NCI-H82 (cell line): ENCODE measurements at places on chromosomes 4 and X.

- DNase-seq = no peak
Measured at GRCh38 chr4:159171287-159171686, 68.4 kb downstream of the RAPGEF2 start.

DNA sequence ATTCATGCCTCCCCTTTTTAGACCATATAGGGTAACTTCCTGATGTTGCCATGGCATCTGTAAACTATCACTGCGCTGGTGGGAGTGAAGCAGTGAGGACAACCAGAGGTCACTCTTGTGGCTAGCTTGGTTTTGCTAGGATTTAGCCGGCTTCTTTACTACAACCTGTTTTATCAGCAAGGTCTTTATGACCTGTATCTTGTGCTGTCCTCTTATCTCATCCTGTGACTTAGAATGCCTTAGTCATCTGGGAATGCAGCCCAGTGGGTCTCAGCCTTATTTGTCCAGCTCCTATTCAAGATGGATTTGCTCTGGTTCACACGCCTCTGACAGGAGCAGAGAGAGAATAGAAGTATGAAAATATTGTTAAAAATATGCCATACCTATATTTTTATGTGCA is 355.7 kb downstream of the ADGRL3 start:
- DNase-seq = no peak

DNA sequence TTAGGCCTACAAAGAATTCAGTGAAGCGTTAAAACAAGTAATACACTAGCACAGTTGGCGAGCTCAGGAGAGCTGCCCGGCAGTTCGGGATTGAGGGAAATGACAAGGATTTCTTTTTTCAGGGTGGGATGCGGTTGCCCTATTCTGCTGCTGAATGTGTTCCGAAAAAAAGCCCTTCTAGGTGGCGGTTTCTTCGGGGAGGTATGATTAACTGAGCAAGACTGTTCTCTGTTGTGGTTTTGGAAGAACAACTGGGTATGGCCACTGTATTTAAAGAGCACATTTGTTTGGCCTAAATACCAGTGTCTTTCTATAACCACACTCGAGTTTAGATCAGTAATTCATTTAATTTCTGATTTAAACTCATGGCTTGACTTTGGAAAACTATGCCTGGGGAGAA is 459.7 kb upstream of the FAT1 start:
- DNase-seq = no peak

DNA sequence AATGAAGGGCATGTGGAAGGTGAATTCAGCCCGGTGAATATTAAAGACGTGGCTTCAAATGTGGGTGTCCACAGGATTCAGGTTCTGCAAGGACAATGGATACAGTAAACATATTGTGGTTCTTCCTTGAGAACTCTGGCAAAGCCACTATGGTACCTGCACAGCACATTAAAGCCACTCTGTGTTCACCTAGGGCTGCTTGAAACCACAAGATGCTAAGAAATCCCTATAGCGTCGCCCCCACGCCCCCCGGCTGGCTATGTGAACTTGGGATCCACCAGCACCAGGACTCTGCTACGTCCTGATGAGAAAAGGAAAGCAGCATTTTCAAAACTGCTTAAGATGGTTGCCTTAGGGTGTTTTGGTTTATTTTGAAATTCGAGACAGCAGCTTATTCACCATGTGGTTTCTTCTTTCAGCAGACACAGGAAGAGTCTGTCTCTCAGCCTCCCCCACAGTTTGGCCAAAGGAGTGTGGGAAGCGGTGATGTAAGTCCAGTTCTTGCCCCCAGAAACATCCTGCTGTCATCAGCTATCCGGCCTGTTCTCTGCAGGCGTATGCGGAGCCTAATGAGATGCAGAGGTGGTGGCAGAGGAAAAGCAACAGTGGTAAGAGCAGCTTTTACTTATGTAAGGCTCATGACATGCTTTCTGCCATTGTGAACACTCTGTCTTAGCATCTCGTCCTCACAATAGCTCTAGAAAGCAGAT is 111.5 kb downstream of the AFAP1 start:
- no peak for DNase-seq

GRCh38 chr4:102620697-102621497 is 119.7 kb downstream of the NFKB1 start:
- DNase-seq = peak; percentile 39

DNA sequence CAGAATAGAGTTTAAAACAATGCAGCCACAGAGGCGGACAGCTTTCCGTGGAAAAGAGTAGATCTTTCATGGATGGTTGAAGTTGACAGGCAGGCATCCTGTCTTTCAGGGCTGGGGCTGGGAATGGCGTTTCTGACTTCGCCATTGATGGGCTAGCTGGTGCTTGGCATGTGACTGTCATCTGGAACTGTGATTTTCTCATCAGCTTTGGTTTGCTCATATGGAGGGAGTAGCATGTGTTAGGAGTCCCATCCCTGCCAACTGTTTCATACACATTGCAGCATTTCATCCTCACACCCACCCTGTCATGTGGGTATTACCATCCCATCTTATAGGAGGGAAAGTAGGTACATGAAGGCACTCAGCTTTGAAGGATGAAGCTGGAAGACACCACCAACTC is 49.2 kb upstream of the STX18 start:
- no peak for DNase-seq

- no peak for DNase-seq
Measured at GRCh38 chrX:141638550-141638949, 49.0 kb downstream of the SPANXA2 start.

GRCh38 chr4:48746608-48747362 is 33.3 kb downstream of the FRYL start:
- no peak for DNase-seq

DNA sequence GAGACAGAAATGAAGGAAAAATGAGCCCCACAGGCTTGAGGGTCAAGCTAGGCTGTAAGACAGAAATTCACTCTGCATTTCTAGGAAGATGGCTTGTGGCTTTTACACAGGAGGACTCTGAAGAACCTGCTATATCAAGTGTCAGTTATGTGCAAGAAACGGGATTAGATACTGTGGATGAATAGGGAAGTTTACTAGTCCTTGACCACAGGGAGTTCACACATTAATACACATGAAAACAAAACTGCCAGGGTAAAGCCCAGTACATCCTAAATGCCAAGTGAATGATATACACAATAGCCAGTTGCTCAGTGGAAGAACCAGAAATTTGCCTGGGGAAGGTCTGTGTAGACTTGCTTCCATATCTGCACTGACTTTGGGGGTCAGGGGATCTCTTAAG is 53.5 kb downstream of the TMEM131L start:
- no peak for DNase-seq

- no peak for DNase-seq
Measured at GRCh38 chrX:24902806-24903205, 113.0 kb downstream of the ARX start.
